Activated naive CD8-positive, alpha-beta T cell treated with anti-CD3 and anti-CD28 coated beads, Interleukin-2, amount 10 ng/mL, durations not matched to agents 7 days and 5 days (primary cell): ENCODE measurements at places on chromosomes 5 and 9. TPM values are rescaled to one million over a fixed set of nuclear protein-coding genes. Genes with fewer than 3 reads are reported as not detected.

DNA sequence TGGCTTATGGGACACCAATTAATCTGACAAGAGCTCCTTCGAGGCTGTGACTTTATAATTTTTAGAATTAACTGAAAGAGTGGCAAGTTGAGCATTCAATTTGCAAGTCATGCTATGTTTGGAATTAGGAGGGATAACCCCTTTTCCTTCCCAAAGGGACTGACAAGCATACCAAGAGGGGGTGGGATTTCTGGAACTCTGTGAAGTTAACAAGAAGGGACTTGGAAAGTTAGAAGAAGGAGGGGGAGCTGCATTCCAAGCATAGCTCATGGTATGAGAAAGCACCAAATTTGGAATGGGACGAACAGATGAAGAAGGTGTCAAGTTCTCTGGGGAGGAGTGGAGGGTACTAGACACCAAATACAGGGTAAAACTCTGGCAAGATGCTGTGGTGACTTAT, 8.9 kb upstream of the PALM2AKAP2 start:
- no peak for DNase-seq

DNA sequence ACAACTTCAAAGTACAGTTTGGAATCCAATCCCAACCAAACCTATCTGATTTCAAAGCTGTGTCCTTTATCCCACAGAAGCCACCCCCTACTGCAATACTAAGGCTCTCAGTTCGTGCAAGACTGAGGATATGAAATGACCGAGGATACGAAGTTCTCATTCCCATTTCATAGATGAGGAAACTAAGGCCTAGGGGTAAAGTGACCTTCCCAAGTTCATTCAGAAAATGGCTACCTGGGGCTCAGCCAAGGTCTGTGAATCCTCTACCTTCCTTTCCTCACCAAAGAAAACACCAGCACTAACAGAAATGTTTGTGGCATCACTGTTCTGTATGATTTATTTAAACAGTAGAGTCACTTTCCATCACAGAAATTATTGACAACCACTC, 5.4 kb downstream of the KIAA1191 start:
- no peak for DNase-seq

The TSLP gene
- total RNA-seq: 0.58 TPM

The GARNL3 gene
- 3.4 TPM for total RNA-seq

GRCh38 chr5:57772512-57772911, 289.9 kb upstream of the ACTBL2 start:
- DNase-seq: no peak
